ENCODE measurements at places on chromosomes 3 and 15.
A peak's percentile ranks its signal among the peaks of the same experiment; 100 is the strongest.

GRCh38 chr3:20197775-20198174 is 11.8 kb upstream of the SGO1 start:
- DNase-seq, result no peak

DNA sequence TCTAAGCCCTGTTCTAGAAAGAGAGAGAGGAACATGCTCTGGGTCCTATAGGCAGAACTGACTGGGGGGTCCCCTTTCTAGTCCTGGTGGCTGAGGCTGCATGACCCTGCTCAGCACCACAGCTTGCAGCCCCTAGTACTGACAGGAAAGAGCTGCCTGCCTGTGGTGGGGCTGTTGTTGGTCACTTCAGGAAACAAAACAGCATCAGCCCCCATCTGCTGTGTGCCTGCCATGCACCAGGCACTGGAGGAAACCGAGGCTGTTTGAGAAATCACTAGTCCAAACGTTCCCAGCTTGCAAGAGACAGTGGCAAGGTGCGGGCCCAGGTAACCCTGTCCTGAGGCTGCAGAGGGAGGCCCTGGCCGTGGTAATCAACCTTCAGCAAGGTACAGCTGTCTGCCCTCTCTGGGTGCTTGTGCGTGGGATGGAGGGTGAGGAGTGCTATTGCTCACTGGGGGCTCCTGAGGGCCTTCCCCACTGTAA is 90.6 kb downstream of the IQSEC1 start:
- DNase-seq, result no peak

- peak; percentile 17 for DNase-seq
Measured at GRCh38 chr3:38314112-38314763, 32.1 kb downstream of the SLC22A14 start.

DNA sequence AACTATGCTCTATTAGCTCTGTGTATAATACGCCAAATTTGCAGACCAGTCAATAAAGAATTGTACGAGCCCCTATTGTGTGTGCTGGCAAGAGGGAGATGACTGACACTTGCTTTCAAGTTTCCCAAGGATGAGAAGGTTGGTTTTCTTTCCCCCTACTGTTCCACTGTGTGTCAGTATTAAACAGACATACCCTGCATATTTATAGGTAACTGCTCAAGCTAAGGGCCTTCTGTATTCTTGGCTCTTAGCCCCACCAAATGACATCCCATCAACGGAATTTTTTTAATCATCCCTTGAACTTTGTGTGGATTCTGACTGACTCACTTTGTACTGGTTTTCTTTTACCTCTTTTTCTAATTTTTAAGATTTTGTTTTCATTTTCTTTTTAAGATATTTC is 60.6 kb upstream of the GYG1 start:
- no peak for DNase-seq

- DNase-seq, result no peak
Measured at GRCh38 chr3:50536471-50537180, 30.9 kb downstream of the C3orf18 start.

DNA sequence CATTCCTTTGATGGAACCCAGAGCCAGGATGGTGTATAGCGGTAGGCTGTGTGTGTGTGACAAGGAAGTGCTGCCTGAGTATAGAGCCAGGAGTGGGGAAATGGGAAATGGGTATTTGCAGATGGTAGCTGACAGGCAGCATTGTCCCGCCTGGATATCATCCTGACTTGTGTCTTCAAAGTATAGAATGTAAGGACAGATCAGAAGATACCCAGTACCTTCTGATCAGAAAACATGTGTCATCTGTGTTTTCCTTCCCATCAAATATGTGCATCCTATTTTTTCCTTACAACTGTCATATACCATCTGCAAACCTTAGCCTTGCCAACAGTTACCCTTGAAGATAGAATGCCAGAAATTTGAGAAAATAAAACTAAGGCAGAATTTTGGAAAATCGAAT is 146.2 kb upstream of the CBLB start:
- DNase-seq, result no peak

DNA sequence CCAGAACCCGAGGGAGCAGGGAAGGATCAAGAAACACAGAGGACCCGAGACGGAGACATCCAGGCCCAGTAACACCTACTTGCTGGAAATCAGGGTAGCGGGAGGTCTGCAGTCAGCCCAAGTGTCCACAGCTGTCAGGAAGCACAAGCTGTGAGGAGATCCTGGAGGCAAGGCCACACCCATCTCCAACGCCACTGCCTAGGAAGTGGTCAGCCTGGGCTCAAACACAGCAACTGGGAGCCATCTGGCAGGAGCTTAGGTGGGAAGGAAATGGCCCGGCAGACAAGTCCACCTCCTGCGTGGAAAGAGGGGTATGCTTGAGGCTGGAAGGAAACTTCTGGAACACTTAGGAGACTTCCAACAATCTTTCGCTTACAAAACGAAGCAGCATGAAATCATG is 407.1 kb downstream of the VPS13C start:
- no peak for DNase-seq

GRCh38 chr15:64111679-64112050 is 15.9 kb downstream of the SNX1 start:
- DNase-seq, result no peak

DNA sequence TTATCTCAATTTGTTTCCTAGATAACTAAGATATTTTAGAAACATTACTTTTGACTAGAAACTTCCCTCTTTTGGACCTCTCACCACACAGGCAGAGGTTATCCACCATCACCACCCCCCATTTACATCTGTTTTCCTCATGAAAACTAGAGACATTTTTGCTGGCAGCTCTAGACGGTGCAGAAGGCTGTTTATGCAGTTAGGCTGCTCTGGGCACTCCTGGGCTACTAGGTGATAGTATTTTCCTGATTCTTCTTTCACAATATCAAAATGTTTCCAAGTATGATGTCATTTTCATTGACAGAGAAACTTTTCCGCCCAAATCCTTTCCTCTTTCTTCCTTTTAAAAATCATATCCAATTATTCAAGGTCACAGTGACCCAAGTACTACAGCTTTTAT is 67.1 kb downstream of the PLOD2 start:
- no peak for DNase-seq

GRCh38 chr15:66153549-66154415 is 99.8 kb downstream of the MEGF11 start:
- DNase-seq, result no peak

DNA sequence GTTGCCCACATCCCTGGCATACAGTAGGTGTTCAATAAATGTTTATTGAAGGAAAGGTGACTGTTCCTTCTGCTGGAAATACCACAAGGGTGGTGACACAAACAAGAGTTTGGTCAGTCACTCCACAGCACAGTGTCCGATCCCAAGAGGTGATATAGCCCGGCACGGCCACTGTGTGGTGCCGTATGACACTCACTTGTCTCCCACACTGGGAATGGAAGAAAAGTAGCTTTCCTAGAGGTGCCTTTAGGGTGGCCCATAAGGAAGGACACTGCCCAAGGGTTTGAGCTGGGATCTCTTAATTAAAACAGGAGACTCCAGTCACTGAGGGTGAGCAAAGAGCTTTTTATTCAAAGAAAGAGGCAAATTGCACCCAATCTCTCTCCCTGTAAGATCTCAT is 40.5 kb downstream of the TGM4 start:
- DNase-seq, result peak; percentile 48

GRCh38 chr3:63656786-63657185 is 4.3 kb downstream of the SNTN start:
- DNase-seq, result no peak

GRCh38 chr15:58308742-58309355 is 122.9 kb upstream of the LIPC start:
- DNase-seq, result no peak

DNA sequence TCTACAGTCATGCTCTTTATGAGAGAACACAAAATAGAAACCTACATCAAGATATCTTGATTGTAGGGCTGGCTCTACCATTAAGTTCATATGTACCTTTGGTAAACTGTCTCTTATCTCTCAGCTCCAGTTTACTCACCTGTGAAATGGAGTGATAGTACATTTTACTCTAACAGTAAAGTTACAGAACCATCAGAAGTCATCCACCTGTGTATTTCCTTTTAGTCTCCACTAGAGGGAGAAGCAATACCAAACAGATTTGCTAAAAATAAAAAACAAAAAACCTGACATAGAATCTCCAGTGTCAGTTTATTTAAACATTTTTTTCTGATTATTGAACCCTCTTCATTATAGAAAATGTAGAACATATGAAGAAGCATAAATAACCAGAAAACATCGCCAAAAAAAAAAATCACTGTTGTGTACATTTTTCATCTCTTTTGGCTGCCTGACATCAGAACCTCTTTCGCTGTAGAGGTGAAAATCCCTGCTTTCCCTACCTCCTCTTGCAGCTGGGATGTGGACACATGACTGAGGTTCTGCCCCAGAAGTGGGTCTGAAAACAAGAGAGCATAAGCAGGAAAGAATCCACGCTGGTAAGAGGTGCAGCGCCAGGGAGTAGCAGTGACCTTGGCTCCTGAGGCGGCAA is 48.7 kb upstream of the WDR72 start:
- no peak for DNase-seq

DNA sequence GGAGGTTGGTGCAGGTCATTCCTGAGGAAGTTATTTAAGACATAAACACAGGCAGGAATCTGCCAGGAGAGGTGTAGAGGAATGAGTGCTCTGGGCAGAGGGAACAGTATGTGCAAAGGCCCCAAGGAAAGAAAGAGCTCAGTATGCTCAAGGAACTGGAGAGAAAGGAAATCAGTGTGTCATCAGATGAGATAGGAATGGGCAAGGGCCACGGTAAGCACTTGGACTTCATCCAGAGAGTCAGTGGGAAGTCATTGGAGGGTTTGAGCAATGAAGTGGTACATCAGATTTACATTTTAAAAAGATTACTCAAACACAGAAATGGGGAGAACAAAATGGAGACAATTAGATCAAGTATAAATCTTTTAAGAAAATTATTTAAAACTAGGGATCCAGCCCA is 272.2 kb downstream of the ADAMTSL3 start:
- no peak for DNase-seq

DNA sequence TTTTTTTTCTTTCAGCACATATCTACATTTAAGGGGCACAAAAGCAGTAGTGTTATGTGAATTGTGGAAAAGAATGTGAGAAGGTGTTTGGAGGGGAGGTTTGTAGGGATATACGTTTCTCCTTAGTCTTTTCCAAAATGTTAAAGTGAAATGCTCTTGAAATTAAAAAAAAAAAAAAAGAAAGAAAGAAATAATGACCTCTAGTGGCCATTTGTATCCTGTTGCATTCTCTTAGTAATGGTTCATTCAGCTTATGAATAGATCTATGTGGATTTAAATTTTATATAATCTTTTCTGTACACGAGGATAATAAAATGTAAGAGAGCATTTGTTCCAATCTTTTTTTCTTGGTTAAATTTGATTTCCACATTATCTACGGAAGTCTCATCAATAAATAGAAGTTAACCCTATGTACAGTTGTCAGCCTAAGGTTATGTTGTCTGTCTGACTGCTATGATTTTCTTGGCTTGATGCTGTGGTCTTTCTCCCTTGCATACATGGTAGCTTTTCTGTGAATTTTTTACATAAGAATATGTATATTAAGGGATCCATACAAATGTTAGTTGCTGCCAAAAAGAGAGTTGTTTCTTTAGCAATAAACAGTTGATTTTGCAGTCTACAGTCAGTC is 1.7 kb downstream of the P2RY13 start:
- DNase-seq, result no peak

DNA sequence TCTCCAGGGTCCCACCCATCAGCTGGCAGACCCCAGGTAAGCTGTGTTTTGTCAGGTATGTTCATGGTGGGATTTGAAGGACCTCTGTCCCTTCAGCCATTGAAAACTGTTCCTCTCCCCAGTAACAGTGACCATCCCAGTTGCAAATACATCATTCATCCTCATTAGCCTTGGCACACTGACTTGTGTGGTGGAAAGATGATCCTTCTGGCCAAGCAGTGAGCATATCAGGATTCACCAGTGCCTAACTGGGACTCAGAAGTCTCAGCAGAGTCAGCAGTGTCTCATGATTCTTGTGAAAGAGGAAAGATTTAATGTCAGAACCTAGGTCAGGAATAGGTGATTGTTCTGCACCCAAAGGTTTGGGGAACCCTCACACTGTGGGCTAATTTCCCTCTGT is 90.2 kb downstream of the DNAJB8 start:
- no peak for DNase-seq

DNA sequence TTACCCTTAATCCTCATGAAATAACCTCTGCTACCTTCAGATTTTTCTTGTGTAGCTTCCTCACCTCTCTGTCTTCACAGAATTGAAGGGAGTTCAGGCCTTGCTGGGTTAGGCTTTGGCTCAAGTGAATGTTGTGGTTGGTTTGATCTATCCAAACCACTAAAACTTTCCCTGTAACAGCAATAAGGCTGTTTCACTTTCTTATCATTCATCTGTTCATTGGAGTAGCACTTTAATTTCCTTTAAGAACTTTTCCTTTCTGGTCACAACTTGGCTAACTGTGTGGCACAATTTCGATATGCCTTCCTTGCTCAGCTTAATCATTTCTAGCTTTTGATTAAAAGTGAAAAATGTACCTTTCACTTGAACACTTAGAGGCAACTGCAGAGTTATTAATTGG is 129.8 kb downstream of the NR1I2 start:
- no peak for DNase-seq

DNA sequence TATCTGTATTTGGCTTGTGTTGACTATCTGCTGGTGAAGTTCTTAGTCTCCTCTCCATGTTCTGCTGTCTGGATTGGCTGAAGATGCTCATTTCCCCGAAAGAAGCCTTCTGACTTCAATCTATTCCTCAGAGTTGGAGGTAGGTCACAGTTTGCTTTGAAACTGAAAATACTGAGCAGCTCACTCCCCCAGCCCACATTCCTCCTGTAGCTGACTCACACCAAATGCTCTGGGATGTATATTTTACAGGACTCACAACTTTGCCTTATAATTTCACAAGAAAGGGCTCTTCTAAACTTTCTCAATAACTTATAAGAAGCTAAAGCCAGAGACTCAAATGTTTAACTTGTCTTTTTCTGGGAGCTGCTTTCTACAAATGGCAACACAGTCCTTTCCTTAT is 36.3 kb upstream of the SNX4 start:
- DNase-seq, result no peak

- no peak for DNase-seq
Measured at GRCh38 chr3:98525494-98525893, 2.8 kb upstream of the CLDND1 start.

- peak; percentile 80 for DNase-seq
Measured at GRCh38 chr3:48194446-48195071, 6.3 kb upstream of the CDC25A start.

DNA sequence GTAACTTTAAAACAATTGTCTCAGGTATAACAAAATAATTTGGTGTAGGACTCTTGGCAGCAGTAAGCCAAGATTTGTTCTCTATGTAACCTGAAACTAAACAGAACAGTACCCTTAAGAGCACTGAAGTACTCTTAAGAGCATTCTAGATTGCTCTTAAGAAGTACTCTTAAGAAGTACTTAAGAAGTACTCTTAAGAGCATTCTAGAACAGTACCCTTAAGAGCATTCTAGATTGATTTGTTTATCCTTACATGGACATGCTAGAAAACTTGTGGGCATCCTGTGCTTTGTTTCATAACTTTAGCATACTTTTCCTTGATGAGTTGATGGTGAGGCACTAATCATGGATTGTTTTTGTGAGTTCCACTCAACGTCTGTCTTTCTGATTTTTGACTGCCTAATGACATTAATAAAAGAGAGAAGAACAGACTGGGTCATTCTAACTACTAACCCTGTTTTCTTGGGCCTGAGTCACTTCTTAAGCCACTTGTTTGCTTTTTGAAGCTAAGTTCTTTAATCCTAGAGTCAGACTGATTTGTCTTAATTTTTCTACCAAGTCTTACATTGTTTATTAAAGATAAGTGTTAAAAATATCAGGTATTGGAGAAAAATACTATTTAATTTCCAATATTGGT is 57.2 kb upstream of the UTS2B start:
- no peak for DNase-seq

- DNase-seq, result no peak
Measured at GRCh38 chr3:45841420-45841756, 531 bp downstream of the LZTFL1 start.

GRCh38 chr3:144821583-144821982 is 850.0 kb downstream of the DIPK2A start:
- no peak for DNase-seq

All from D341Med (cell line).